ENCODE measurements at places on chromosomes 1 and 21.

DNA sequence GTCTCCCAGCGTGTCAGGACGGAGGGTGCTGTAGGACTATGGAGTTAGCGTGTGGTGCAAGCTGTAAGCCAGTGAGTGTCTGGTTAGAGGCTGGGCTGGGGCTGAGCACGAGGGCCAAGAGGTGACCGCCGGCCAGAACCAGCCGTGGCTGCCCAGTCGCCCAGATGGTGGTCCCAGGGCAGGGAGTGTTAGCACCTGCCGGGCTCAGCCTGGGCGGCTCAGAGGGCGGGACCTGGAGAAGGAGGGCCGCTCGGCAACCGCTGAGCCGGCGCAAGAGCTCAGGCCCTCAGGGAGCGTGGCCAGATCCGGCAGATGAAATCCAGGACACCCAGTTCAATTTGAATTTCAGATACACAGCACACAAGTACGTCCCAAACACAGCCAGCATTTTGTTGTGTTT, 87.9 kb downstream of the PRDM16 start:
- DNase-seq, result no peak

- DNase-seq, result peak; percentile 31
Measured at GRCh38 chr1:160997323-160998038, 23.5 kb downstream of the F11R start.

DNA sequence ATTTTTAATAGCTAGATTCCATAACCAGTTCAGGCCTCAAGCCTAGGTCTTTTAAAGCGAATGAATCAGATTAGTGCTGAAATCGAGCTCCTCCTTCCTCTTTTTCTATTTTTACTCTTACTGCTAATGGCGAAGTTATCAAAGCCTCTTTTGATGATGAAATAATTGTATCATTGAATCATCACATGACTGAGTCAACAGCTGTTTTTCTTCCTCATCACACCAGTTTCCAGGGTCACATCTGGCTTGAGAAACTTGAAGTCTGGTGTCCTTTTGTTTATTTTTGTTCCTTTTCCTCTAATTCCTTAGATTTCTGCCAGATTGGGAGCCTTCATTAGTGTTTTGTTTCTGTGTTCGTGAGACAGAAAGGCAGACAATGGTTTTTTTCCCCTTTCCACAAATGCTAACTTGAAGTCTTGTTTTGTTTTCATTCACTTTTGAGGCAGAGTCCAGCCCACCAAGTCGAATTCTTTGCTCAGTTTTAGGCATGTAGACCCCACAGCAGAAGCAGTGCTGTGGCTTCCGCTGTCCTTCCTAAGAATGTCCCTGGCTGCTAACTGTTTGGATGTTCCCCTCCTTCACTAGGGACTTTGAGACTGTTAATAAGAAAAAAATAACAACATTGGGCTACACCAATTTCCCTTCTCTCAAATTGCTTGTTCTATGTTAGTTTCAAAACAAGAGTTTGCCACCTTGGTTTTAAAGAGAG, 51.9 kb upstream of the FMOD start:
- DNase-seq, result peak; percentile 38

DNA sequence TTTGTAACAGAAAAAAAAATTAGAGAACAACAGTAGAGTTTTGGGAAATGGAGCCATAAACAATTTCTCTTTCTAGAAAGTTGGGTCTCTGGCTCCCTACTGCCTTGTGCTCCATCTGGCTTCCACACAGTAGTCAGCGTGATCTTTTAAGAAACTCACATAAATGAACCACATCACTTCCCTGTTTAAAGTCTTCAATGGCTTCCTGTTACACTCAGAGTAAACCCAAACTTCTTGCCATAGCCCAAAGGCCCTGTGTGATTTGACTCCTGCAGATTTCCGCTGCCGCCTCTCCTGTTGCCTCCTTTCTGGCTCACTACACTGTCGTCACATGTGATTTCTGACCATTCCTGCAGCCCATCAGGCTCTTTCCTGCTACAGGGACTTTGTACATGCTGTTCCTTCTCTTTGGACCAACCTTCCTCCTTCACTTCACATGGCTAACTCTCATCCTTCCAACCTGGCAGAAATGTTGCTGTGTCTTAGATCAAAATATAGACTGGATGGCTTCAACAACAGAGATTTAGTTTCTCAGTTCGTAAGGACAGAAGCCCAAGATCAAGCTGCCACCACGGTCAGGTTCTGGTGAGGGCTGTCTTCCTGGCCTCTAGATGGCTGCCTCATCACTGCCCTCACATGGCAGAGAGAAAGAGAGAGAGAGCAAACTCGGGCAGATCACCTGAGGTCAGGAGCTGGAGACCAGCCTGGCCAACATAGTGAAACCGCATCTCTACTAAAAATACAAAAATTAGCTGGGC, 34.0 kb downstream of the OPRD1 start:
- no peak for DNase-seq

- DNase-seq, result no peak
Measured at GRCh38 chr21:43605320-43606215, 53.7 kb downstream of the HSF2BP start.

DNA sequence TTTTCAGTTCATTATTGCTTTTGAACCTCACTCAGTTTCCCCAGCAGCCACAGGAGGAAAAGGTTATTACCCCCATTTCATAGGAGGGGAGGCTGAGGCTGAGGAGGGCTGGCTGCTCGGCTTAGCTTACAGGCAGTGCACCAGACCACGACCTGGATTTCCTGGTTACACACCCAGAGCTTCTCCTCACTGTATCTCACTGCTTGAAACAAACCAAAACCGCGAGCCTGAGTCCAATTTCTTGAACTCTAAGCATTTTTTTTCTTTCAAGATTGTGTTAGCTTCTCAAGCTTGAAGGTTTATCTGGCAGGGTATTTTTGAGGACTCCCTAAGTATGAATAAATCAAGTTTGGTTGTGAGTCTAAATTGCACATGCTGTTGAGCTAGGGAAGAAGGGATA, 188.9 kb upstream of the EDN2 start:
- DNase-seq, result no peak

GRCh38 chr1:12344596-12345349, 114.9 kb downstream of the VPS13D start:
- no peak for DNase-seq

GRCh38 chr1:61423643-61424042, 301.3 kb downstream of the TM2D1 start:
- DNase-seq, result no peak

- DNase-seq, result no peak
Measured at GRCh38 chr21:28193189-28193588, 799.5 kb downstream of the LTN1 start.

DNA sequence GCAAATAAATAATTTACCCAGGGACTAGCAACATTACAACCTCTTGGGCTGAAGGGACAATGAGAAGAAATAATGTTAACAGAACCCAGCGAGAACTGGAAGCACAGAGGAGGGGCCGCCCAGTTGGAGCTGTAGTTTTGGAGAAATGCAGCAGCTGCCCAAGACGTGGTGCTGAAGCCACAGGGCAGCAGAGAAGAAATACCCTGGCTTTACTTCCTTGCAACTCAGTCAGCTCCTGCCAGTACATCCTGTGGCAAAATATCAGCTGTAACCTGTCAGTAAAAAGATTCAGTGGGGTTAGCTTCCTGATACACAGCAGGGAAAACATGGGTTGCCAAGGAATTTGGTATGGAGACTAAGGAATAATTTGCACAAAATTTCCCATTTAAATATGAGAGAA, 283.6 kb upstream of the USP25 start:
- DNase-seq, result no peak

DNA sequence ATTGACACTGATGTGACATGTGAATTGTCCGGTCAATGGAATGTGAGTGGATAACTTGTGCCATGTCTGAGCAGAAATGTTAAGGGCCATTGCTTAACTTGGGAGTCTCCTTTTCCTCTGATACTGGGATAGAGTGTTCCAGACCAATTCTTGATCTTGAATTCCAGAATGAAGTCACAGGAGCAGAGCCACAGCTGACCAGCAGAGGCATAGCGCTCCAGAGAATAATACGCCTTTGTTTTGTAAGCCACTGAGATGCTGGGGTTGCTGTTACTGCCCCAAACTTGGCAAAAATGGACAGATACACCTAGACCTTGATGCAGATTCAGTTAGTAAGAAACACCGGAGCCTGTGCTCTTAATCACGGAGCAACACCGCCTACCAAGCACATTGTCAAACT, 6.3 kb downstream of the KCNJ6 start:
- no peak for DNase-seq

DNA sequence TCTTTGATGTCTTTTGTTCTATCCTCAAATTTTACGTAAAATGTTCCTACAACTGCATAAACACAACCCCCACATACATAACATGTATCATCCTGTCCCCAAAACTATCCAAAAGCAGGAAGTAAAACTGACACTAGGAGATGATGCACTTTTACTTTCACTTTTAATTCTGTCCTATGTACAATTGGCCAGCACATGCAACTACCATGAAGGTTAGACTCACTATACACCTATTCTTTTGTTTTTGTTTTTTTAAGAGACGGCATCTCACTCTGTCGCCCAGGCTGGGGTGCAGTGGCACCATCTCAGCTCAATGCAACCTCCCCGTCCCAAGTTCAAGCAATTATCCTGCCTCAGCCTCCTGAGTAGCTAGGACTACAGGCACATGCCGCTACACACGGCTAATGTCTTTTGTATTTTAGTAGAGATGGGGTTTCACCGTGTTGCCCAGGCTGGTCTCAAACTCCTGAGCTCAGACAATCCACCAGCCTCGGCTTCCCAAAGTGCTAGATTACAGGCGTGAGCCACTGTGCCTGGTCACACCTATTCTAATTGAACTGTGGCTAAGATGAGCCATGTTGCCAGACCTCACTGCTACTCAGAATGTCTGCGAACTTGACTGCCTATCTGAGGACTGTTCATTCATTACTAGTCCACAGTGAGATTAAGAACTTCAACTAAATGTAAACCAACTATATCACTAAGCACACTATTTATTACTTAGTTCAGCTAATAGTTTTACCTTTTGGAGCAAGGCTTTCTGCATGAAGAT, 48.0 kb downstream of the TOR3A start:
- DNase-seq, result no peak

- no peak for DNase-seq
Measured at GRCh38 chr1:48177257-48177656, 45.3 kb upstream of the SLC5A9 start.

- no peak for DNase-seq
Measured at GRCh38 chr1:210565306-210565705, 236.6 kb downstream of the HHAT start.

DNA sequence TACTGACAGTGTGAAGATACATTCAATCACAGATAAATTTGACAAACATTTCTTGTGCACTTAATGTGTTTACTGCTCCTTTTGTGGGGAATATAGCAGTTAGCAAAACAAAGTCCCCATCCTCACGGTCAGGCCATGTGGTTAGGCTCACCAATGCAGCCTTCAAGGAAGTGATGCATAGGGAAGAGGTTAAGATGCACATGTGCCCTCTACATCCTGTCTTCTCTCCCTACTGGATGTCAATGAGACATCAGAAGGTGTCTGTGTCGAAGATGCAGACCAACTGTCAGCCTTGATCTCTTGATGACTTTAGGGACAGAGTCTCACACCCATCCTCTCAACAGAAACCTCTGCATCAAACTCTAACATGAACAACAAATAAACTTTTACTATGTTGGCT, 78.7 kb downstream of the FH start:
- no peak for DNase-seq

GRCh38 chr1:181655756-181656155, 172.4 kb downstream of the CACNA1E start:
- DNase-seq, result no peak

- no peak for DNase-seq
Measured at GRCh38 chr1:119286587-119287181, 81.9 kb upstream of the HAO2 start.
